ENCODE measurements at places on chromosomes 7 and 10.

DNA sequence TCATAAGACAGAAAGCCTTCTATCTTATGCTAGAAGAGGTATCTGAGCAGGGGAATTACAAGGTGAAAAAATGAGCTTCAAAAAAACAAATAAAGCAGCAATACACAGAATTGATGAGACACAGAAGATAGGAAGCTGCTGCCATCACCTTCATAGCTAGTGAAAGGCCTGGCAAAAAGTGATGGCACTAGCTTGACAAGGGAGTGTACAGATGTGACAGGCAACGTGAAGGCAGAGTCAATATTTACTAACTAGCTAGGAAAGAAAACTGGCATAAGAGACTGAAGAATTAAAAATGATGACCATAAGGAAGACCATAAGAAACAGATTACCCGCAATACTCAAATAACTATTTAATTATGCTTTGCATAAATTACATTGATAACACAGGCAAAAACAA, 9.4 kb downstream of the GPR22 start:
- no peak for DNase-seq

DNA sequence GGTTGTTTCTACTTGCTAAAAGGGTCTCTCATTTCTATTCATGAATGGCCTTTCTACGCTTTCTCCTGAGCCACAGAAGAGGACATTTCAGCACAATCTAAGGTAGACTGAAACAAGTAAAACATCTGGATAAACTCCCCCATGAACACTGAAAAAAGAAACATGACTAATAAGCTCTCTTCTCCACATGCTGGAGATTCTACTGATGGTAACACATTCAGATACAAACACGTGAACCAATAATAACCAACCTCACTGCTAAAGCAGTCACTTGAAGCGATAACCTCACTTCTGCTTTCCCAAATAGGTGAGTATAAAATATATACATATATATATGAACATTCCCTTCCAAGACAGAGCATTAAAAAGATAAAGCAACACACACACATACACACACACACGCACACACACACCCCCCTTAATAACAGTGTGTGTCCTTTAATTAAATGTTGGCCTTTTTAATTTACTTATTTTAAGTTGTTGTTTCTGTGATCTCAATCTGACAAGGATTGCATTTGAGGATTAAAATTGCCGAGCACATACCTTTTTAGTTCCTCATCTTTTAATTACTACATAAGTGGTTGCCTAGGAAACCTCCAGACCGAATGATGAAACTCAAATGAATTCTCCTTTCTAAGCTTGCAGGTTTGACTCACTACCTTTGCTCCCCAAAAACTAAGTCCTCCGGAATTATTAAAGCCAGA, 292.4 kb upstream of the KLF14 start:
- DNase-seq, result no peak

GRCh38 chr7:84682543-84682942, 488.0 kb upstream of the SEMA3A start:
- DNase-seq, result no peak

DNA sequence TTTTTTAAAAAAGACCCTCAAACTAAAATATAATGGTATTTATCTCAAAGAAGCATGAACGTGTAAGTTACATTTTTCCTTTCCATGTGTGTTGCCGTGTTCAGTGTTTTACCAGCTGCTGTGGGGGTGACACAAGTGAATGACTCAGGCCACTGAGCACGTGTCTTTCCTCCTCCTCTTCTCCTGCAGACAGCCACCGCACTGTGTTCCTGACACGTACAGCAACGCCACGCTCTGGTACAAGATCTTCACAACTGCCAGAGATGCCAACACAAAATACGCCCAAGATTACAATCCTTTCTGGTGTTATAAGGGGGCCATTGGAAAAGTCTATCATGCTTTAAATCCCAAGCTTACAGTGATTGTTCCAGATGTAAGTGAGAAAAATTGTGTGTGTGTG, 29.7 kb downstream of the TMEM248 start:
- no peak for DNase-seq
